Central memory CD4-positive, alpha-beta T cell (primary cell): ENCODE measurements at places on chromosomes 5 and 9.

GRCh38 chr5:41277476-41278245 is 64.3 kb upstream of the C6 start:
- no peak for DNase-seq

- DNase-seq = no peak
Observed at GRCh38 chr9:128091571-128091970, 23.5 kb downstream of the SLC25A25 start.

GRCh38 chr5:119333421-119333851 is 22.4 kb upstream of the TNFAIP8 start:
- no peak for DNase-seq

DNA sequence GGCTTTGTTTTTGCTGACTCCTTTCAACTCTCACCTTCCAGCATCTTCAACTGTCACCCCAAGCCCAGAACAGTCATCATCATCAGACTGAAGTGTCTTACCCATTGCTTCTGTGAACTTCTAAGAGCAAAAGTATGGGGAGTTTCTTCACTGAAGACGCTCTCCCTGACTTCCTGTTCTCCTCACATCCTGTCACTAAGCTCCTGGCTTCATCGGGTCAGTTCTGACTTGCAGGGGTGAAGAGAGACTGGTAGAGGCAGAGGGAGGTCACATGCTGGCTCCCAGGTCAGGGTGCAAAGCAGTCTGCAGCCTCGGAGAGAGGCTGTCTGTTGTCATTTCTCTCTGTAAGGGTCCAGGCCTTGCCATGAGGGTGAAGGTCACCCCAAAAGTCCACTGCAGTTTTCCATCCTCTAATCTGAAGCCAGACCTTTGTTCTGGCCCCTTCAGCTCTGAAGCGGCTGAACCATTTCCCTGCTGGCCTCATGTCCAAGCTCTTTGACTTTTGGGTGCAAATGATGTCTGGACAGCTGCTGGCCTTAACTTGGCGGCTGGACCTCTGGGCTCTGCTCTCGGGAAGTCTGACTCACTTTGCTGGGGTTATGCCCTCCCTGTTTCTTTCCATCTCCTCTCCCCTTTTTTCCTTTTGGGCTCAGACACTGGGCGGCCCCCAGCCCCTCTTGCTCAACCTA is 305.0 kb downstream of the RAB3C start:
- DNase-seq = no peak

- no peak for DNase-seq
Observed at GRCh38 chr5:6543346-6543730, 89.5 kb downstream of the NSUN2 start.

DNA sequence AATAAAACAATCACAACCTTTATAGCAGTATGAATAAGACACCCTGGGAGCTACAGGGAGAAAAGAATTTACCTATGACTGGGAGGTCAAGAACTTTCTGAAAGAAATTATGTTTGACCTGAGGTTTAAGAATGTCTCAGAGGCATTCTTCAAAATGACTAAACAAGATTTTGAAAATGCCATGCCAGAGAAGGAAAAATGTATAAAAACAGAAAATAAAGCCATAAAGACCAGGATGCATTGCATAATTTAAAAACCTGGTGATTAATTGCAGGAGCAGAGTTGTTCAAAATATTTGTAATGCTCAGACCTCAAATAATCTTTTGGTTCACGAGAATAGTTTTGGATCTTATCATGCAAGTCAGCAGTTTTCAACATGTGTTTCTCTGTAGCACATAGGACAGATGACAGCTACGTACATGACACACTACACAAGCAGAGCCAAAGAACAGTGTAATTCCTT is 954.7 kb upstream of the ARRDC3 start:
- no peak for DNase-seq

DNA sequence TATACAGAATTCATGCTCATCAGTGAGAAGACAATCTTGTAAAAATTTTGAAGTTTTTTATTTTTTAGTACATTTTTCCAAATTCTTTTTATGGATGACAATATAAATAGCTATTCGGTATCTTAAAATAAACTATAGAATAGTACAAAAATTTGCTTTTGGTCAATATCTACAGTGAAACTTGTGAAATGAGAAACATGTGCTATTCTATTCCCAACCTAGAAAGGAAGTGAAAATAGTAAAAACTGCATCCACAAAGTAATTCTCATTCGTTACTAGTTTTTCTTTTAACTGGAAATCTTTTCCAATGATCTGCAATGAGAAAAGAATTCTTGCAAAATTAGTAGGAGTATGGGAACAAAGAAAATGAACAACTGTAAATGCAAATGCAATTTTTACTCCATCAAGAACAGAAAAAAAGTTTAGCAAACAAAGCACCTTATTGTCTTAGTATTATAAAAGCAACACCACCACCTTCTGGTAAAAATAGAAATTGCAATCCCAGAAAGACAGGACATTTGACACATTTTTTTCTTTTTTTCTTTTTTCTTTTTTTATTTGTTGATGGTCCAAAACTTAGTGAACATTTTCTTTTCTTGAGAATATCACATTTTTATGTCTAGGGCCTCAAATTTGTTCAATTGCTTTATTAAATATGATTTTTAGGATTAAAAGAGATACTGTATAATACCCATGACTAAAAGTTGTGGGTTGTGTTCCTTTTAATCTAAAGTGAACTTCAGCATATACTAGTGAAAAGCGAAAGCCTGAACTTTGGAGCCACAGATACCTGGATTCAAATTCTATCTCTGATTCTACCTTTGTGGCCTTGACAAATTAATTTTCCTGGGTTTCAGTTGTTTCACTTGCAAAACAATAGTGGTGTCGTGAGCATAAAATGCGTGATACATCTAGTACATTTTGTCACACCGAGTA is 72.3 kb downstream of the SLCO4C1 start:
- DNase-seq = peak; percentile 8

DNA sequence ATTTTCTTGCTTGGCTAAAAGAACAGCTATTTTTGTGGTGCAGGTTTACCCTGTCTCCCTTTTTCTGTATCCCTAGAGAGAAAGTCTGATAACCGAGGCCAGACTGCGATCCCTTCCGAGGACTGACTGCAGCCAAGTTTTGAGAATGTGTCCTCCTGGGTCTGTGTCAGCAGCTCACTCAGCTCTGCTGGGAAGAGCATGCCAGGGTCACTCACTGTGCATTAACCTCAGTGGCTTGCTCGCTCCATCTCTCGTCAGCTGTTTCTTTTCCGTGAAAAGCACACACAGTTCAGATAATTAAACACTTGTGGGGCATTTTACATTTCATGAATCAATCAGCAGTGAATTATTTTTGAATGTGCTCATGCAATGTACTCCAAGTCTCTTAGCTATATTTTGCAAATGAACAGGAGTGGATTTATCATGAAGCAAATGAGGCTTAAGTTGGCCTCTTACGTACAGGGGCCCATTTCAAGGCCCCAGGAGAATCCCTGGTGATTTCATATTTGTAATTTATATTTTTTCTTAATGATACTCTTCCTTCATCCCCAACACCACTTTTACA is 252.1 kb downstream of the SMARCA2 start:
- DNase-seq = no peak

- no peak for DNase-seq
Observed at GRCh38 chr9:110197330-110198187, 10.4 kb downstream of the C9orf152 start.

DNA sequence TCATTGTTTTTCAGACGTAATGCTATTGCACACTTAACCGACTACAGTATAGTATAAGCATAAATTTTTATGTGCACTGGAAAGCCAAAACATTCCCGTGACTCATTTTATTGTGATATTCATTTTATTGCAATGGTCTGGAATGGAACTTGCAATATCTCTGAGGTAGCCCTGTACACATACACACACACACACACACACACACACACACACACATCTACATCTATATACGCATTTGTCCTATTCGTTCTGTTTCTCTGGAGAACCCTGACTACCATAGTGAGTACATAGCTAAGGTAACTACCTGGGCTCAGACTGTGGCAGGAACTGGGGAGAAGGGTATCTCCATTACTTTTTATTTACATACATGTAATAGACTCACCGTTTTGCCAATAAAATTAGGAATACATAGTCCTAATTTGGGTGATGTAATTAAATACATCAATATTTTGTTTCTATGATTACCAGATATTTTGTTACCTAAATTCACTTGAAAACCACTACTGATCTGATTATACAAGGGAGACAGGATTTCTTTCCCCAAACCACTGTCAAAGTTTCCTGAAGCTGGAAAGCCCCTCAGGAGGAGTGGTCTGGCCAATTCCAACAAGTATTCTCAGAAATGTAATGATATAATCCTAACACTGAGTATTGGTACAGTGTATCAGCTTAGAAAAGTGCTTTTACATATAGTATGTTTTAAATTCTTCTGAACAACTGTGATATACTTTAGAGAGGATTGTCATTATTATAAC is 74.0 kb upstream of the PLPP1 start:
- no peak for DNase-seq
